ENCODE measurements at places on chromosomes 4 and X. TPM values are rescaled to one million over a fixed set of nuclear protein-coding genes. Genes with fewer than 3 reads are reported as not detected.

DNA sequence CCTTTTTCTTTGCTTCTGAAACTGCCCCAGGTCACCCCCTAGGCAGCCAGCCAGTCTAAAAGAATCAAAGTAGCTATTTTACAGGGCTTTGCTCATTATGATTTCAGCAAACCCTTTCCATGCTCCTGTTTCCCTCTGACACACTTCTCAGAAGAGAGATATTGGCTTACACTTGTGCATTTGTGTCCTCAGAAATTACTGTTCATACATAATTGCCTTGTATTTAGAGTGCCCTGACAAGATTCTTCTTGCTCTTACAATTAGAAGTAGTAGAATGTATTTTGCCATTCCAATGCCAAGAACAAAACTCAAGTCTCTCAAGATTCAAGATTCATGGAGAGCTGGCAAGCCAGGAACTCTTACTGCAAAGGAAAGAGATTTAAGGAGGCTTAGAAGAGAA lies 531.0 kb upstream of the ZFP42 start:
- no peak for DNase-seq

- DNase-seq: no peak
Measured at GRCh38 chr4:86894455-86894854, 2.2 kb upstream of the C4orf36 start.

GRCh38 chrX:110992611-110993010 lies 103.4 kb upstream of the PAK3 start:
- DNase-seq: peak; percentile 13

Gene GPR143
- total RNA-seq: not detected

Gene ANK2
- total RNA-seq: not detected

Gene PCDH10
- total RNA-seq: not detected

Data from CD4-positive, alpha-beta memory T cell (primary cell).